ENCODE measurements at places on chromosomes 2 and 18.

- H3K27ac ChIP-seq, result peak overlapping the region; percentile 100
- DNase-seq, result peak; percentile 17
- H3K27me3 ChIP-seq, result no peaks in the 10 kb centered on the region
- peak overlapping the region; percentile 93 for H3K4me3 ChIP-seq
- H3K36me3 ChIP-seq, result no peaks in the 10 kb centered on the region
- peaks cover 48% of the 10 kb centered on the region for H3K4me1 ChIP-seq
These were observed 1.3 kb downstream of the DUSP2 start for GRCh38 chr2:96143848-96144480.

GRCh38 chr2:196384729-196385128 is 213.4 kb upstream of the STK17B start:
- no peaks in the 10 kb centered on the region for H3K4me1 ChIP-seq
- H3K27ac ChIP-seq, result no peak overlapping the region
- no peaks in the 10 kb centered on the region for H3K36me3 ChIP-seq
- H3K27me3 ChIP-seq, result no peaks in the 10 kb centered on the region
- DNase-seq, result no peak

DNA sequence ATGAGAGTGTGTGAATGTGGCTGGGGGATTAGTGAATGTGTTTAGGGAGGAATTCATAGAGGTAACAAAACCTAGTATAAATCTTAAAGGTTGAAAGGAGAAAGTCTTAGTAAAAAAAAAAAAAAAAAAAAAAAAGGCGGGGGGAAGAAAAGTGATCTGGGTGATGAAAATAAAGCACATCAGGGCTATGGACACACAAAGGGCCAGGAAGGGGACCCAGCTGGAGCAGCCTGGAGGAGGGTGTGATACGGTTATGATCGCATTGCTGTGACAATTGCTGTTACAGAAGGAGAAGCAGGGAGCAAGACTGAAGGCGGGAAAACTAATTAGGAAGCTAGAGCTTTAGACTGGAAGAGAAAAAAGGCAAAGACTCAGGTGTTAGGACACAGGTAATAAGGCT is 85.4 kb downstream of the DLGAP1 start:
- H3K4me1 ChIP-seq, result no peaks in the 10 kb centered on the region
- H3K27ac ChIP-seq, result no peak overlapping the region
- H3K4me3 ChIP-seq, result no peak overlapping the region

GRCh38 chr18:59800897-59801296 is 98.9 kb upstream of the PMAIP1 start:
- H3K4me1 ChIP-seq, result peaks cover 2% of the 10 kb centered on the region
- H3K4me3 ChIP-seq, result no peak overlapping the region
- peaks cover 4% of the 10 kb centered on the region for H3K36me3 ChIP-seq
- DNase-seq, result no peak
- peaks cover 20% of the 10 kb centered on the region for H3K27me3 ChIP-seq

DNA sequence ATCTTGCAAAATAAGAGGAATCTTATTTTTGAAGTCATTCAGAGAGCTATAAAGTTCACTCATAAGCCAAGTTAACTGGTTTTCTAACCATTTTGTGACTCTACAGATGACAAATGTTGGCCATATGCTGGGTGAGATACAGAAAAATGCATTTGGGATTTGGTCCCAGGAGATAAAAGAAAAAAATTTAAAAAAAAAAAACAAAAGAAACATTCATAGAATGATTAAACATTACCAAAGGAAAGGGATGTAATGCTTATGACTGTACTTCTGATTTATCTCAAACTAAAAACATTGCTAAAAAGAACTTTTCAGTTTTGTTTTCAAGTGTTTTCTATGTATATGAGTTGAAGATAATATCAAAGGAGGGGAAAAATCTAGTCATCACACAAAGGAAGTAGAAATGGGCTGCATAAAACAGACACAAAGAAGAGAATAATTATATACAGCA is 43.1 kb downstream of the PELI1 start:
- no peak for DNase-seq
- peaks cover 11% of the 10 kb centered on the region for H3K36me3 ChIP-seq
- no peaks in the 10 kb centered on the region for H3K27me3 ChIP-seq
- H3K27ac ChIP-seq, result peak overlapping the region; percentile 75
- H3K4me1 ChIP-seq, result peaks cover 18% of the 10 kb centered on the region

GRCh38 chr2:2564300-2565078 is 233.4 kb upstream of the MYT1L start:
- H3K4me3 ChIP-seq, result no peak overlapping the region
- no peaks in the 10 kb centered on the region for H3K4me1 ChIP-seq
- DNase-seq, result no peak
- peaks cover 10% of the 10 kb centered on the region for H3K27me3 ChIP-seq
- no peaks in the 10 kb centered on the region for H3K36me3 ChIP-seq

GRCh38 chr2:198966269-198966668 is 491.5 kb downstream of the SATB2 start:
- no peaks in the 10 kb centered on the region for H3K4me1 ChIP-seq
- H3K36me3 ChIP-seq, result no peaks in the 10 kb centered on the region
- H3K27me3 ChIP-seq, result no peaks in the 10 kb centered on the region
- no peak overlapping the region for H3K27ac ChIP-seq
- DNase-seq, result no peak

DNA sequence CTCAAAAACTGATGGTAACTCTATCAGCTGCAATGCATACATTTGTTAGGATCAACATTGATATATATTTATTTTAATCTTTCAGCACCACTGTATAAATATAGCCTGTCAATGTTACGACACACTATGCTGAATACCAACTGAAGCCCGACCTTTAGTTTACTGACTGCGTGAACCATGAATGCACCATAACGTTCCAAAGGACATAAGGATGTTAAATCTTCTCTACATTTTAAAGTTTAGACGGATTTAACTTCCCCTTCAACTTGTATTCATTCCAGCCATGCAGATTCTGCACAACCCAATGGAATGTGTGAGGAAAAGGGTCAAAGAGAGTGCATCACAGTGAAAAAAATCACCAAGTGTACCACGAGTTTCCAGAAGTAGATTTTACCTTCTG is 489.5 kb downstream of the IRS1 start:
- H3K27me3 ChIP-seq, result peaks cover 24% of the 10 kb centered on the region
- no peak overlapping the region for H3K27ac ChIP-seq
- H3K4me3 ChIP-seq, result no peak overlapping the region
- DNase-seq, result no peak
- peaks cover 2% of the 10 kb centered on the region for H3K4me1 ChIP-seq

- peaks cover 16% of the 10 kb centered on the region for H3K27me3 ChIP-seq
- peaks cover 11% of the 10 kb centered on the region for H3K4me1 ChIP-seq
- no peak overlapping the region for H3K4me3 ChIP-seq
- H3K36me3 ChIP-seq, result no peaks in the 10 kb centered on the region
These were observed 40.0 kb downstream of the CPO start for GRCh38 chr2:206979365-206979764.

- no peak for DNase-seq
- H3K27ac ChIP-seq, result no peak overlapping the region
These were observed 1027.7 kb downstream of the TMEM182 start for GRCh38 chr2:103789381-103790095.

DNA sequence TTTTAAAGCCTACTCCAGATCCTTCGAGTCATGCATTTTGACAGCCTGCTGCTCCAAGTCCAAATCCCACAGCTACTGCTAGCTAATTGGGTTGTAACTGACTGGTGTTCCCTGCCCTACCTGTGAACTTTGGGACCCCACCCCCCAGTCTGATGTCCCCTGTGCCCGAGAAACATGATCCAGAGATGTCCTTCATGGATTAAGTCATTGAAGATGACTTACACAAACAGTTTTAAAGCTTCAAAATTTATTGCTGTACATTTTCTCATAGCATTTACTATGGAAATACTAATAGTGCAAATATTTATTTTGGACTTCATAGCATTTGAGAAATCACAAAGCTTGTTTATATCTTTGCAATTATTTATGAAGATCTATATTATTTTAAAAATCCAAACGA is 73.1 kb downstream of the MBD2 start:
- H3K36me3 ChIP-seq, result peaks cover 5% of the 10 kb centered on the region
- no peaks in the 10 kb centered on the region for H3K27me3 ChIP-seq
- H3K4me1 ChIP-seq, result peaks cover 15% of the 10 kb centered on the region
- H3K27ac ChIP-seq, result peak overlapping the region; percentile 48

DNA sequence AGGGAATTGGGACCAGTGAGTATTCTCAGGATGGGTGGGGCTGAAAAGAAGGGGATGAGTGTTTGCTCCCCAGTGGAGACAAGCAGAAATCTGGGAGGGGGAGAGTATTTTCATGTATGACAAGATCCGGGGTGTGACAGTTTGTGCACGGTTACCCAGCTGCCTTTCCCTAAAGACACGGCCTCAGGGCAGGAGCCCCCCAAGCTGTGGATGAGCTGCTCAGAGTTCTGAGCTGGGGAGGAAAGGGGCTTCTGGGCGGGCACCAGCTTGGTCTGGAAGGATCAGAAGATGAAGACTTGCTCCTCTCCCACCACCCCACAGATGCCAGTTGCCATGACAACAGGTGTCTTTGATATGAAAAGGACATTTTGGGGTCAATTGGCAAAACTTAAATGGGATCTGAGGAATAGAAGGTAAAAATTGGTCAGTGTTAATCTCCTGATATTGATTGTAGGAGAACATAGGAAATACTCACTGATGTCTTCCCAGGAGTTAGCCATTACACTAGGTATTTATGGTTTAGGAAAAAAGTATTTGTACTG is 29.2 kb downstream of the ZCCHC2 start:
- H3K27ac ChIP-seq, result no peak overlapping the region
- H3K27me3 ChIP-seq, result no peaks in the 10 kb centered on the region
- DNase-seq, result no peak

DNA sequence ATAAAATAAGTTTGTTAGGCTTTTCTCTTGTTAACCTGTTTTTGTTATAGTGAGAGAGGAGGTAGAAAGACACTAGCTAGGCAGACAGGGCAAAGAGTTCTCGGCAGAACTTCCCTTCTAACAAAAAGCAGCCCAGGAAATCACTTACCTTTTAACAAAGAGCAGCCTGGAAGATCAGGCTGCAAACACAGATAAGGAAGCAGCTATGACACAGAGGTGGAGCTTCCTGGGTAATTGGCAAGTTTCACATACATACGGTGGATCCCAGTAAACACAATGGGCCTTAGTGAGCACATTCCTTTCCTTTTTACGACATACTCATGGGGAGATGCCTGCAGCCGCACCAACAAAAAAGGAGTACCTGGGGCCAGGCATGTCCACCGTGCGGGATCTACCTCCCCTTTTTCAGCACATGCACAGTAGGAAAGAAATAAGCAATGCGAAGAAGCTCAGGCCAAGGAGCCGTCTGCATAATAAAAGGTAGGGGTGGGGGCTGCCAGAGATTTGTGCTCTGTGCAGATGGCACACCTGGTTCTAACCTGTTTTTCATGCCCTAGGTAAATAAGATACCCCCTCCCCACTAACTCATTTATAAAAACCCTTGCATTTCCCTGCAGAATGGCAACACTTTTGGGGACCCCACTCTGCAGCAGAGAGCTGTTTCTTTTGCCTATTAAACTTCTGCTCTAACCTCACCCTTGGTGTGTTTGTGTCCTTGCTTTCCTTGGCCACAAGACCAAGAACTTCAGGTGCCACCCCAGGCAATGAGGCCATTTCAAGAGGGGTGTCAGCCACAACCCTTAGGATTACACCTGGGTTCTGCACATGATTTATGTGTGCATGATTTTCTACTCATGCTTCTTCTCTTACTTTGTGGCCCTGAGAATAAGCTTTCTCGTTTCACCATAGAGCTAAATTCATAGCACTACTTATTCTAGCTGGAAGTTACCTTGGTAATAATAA is 26.5 kb downstream of the MDH1 start:
- H3K4me1 ChIP-seq, result no peaks in the 10 kb centered on the region
- H3K4me3 ChIP-seq, result no peak overlapping the region
- no peaks in the 10 kb centered on the region for H3K36me3 ChIP-seq
- no peak overlapping the region for H3K27ac ChIP-seq
- peaks cover 39% of the 10 kb centered on the region for H3K27me3 ChIP-seq

DNA sequence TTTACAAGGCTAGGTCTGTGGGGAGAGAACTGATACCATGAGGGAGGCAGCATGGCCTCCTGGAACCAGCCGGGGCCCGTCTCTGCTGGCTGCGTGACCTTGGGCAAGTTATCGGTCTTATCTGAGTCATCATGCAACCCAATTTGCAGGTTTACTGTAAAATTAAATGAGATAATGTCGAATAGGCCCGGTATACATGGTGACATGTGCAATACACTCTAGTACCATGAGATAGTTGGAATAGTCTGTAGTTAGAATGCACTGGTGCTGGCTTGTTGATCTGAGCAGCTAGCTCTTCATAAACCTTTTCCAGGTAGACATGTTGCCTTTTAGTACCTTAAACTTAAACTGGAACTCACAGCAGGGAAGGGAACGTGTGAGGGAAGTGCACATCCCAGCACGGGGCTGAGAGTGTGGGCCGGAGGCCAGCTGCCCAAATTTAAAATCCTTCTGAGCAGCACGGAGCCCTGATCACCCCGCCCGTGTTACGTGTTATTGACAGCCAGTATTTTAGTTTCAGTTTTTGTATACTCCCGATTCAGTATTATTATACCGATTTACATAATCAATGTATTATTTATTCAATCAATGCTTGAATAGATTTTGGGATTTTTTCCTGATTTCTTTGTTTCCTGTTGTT is 72.4 kb upstream of the HS6ST1 start:
- H3K27ac ChIP-seq, result no peak overlapping the region
- peaks cover 6% of the 10 kb centered on the region for H3K4me1 ChIP-seq
- H3K27me3 ChIP-seq, result peaks cover 17% of the 10 kb centered on the region
- H3K4me3 ChIP-seq, result no peak overlapping the region

- H3K4me1 ChIP-seq, result peaks cover 6% of the 10 kb centered on the region
- no peak overlapping the region for H3K27ac ChIP-seq
- DNase-seq, result no peak
- no peaks in the 10 kb centered on the region for H3K27me3 ChIP-seq
These were observed 26.7 kb downstream of the RAMP1 start for GRCh38 chr2:237885931-237886684.

- H3K27ac ChIP-seq, result no peak overlapping the region
- no peaks in the 10 kb centered on the region for H3K36me3 ChIP-seq
- no peak overlapping the region for H3K4me3 ChIP-seq
- no peaks in the 10 kb centered on the region for H3K4me1 ChIP-seq
- H3K27me3 ChIP-seq, result peaks cover 52% of the 10 kb centered on the region
These were observed 100.1 kb downstream of the EVA1A start for GRCh38 chr2:75460630-75461029.

GRCh38 chr2:75489721-75490120 is 71.0 kb downstream of the EVA1A start:
- H3K27ac ChIP-seq, result no peak overlapping the region
- H3K4me1 ChIP-seq, result no peaks in the 10 kb centered on the region
- no peak for DNase-seq
- no peak overlapping the region for H3K4me3 ChIP-seq
- peaks cover 18% of the 10 kb centered on the region for H3K27me3 ChIP-seq

DNA sequence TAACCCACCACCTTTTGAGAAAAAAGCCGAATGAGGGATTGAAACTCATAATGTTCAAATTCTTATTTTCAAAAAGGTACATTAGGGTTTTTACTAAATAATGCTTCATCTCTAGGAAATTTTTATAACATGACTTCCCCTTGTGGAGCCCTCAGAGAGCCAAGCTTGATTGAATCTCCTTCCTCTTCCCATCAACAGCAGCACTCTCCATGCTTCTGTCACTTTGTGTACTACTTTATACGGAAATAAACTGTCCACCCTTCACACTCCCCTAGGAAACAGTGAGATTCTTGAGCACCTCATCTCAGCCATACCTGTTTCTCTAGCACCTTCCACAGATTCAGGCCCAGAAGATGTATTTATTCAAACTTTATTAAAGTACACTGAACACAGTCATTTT is 51.8 kb downstream of the TFPI start:
- DNase-seq, result no peak
- H3K4me3 ChIP-seq, result no peak overlapping the region
- no peaks in the 10 kb centered on the region for H3K36me3 ChIP-seq
- no peaks in the 10 kb centered on the region for H3K4me1 ChIP-seq
- no peak overlapping the region for H3K27ac ChIP-seq
- H3K27me3 ChIP-seq, result peaks cover 7% of the 10 kb centered on the region

GRCh38 chr2:199797431-199798403 is 53.3 kb downstream of the FTCDNL1 start:
- H3K4me3 ChIP-seq, result no peak overlapping the region
- no peak overlapping the region for H3K27ac ChIP-seq
- DNase-seq, result no peak
- no peaks in the 10 kb centered on the region for H3K27me3 ChIP-seq
- H3K4me1 ChIP-seq, result peaks cover 3% of the 10 kb centered on the region

Data from T-helper 17 cell (primary cell).